ENCODE measurements at places on chromosomes 3 and 15. TPM values are rescaled to one million over a fixed set of nuclear protein-coding genes. Genes with fewer than 3 reads are reported as not detected.

DNA sequence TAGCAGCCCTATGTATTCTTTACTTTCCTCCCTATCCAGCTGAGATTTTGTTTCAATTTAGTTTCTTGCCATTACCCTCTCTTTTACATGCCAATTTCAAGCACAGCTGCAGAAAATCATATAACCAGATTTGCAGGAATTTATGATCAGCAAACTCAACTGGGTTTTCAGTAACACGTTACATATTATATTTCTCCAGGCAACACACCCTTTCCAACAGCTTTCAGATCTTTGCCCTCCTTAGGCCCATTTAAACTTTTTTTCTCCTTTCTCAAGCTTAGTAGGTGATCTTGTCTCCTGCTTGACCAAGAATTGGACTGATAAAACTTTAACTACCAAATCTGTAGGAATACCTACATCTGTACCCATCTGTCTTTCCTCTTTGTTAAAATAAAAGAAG, 23.6 kb downstream of the GOLM2 start:
- DNase-seq, result no peak

DNA sequence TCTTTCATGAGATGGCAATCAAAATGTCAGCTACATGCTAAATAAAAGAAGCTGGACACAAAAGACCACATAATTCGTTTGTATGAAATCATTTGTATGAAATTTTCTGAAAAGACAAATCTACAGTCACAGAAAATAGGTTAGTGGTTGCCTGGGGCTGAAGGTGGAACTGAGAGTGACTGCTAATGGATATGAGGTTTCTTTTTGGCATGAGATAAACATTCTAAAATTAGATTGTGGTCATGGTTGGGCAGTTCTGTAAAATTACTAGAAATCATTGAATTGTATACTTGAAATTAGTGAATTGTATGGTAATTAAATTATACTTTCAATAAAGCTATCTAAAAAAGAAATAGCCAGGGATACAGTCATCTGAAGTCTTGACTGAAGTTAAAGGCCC, 2.7 kb upstream of the DMXL2 start:
- DNase-seq, result no peak

DNA sequence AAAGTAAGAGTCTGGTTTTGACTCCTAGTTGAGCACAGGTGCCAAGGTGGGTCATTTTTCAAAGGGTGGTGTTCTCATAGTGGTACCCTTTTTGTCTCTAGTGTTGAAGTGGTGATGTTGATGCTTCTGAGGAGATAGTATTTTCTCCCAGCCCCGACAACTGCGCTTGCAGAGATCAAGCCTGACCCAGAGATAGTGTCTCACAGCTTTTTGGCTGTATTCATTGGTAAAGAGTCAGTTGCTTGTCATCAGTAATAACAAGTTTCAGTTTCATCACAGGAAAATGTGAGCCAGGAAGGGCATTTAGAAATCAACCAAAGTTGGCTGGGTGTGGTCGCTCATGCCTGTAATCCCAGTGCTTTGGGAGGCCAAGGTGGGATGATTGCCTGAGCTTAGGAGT, 139.3 kb downstream of the NFKBIZ start:
- no peak for DNase-seq

GRCh38 chr3:52787672-52788625, 6.6 kb upstream of the ITIH3 start:
- DNase-seq, result no peak

DNA sequence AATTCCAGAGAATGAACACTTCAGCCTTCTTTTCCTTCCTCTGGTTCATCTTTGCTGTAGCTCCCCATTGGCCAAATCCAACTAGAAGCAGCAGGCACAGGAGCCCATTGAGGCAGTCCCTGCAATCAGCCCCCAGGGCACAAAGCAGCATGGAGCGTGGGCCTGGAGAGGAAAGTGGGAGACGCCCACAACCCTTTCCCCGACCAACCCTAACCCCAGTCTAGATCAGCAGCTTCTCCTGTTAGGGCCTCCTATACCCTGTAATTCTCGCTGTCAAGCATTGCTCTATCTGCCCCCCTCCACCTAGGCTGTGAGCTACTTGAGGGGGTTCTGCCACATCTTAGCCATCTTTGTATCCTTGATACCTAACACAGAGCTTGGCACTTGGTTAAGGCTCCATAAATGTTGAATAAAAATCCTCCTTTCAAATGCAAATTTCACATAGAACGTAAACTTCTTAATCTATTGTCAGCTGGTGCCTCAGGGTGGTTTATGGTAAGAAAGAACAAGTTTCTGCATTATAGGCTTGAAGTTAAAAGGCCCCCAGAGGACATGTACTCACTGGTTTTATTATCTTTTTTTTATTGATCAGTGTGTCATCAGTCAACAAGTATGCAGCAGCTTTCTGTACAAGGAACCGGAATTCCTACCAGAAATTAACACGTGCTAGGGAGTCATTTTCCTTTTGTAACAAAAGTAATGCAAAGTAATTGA, 97.9 kb upstream of the PFN2 start:
- no peak for DNase-seq

UCN2 gene
- total RNA-seq, result not detected

KNSTRN gene
- 23.9 TPM for total RNA-seq

Measured in dermis microvascular lymphatic vessel endothelial cell (primary cell).